CD8-positive, alpha-beta memory T cell (primary cell): ENCODE measurements at places on chromosomes 7 and 10. TPM values are rescaled to one million over a fixed set of nuclear protein-coding genes. Genes with fewer than 3 reads are reported as not detected.

The PNLIPRP2 gene
- total RNA-seq: not detected

The SPDYE2 gene
- total RNA-seq: not detected

The GIMAP6 gene
- total RNA-seq: 44.9 TPM

The PNLIPRP1 gene
- not detected for total RNA-seq

The ZNF727 gene
- 0.18 TPM for total RNA-seq

The ANKRD7 gene
- total RNA-seq: 0.64 TPM

The DDC gene
- not detected for total RNA-seq

- H3K27me3 ChIP-seq: no peaks in the 10 kb centered on the region
- H3K36me3 ChIP-seq: no peaks in the 10 kb centered on the region
- H3K27ac ChIP-seq: no peak overlapping the region
- no peak for DNase-seq
These were observed 509.0 kb upstream of the GALNT17 start for GRCh38 chr7:70622936-70623335.

DNA sequence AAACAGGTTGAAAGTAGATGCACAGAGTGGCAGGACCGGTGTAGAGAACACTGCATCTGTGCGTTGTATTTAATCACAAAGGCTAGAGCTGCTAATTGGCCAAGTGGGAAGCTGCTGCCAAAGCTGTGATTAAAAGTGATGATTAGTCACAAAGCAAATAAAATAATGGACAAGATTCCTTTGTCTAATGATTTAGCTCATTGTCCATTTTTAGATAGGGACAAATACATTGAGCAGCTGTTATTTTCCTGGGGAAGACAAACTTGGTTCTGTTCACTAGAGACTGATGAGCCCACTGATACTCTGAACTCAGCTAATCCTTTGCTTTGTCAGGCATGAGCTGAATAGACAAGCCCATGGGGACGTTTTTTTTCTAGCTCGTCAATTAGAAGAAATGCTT is 19.7 kb downstream of the UBE3C start:
- DNase-seq: no peak
- no peak overlapping the region for H3K27ac ChIP-seq
- no peak overlapping the region for H3K4me3 ChIP-seq
- H3K4me1 ChIP-seq: no peaks in the 10 kb centered on the region
- no peaks in the 10 kb centered on the region for H3K36me3 ChIP-seq
- no peaks in the 10 kb centered on the region for H3K27me3 ChIP-seq

DNA sequence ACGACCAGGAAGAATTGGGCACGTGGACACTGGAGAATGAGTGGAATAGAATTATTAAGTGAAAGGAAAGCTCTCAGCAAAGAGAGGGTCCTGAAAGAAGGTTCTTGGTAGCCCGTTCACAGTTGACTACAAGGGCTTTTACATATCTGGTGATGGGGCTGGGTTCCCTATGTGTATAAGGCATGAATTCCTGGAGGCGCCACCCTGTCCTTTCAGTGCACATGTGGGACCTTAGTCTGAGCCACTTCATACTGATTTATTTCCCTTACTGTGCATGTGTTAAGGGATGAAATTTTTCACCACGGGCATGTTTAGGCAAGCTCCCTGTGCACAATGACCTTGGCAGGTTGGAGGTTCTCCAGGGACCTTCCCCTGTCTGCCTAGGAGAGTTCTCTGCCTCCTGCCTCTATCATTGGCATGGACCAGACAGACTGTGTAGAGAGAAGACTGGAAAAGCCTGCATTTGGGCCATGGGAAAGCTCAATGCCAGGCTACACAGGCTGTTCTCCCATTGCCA is 145.9 kb upstream of the ITGB1 start:
- H3K4me3 ChIP-seq: no peak overlapping the region
- no peak for DNase-seq
- H3K4me1 ChIP-seq: peaks cover 12% of the 10 kb centered on the region
- H3K27ac ChIP-seq: no peak overlapping the region
- H3K36me3 ChIP-seq: no peaks in the 10 kb centered on the region
- H3K27me3 ChIP-seq: no peaks in the 10 kb centered on the region

GRCh38 chr7:121871188-121871587 is 1.8 kb upstream of the PTPRZ1 start:
- H3K27me3 ChIP-seq: no peaks in the 10 kb centered on the region
- no peak for DNase-seq
- no peak overlapping the region for H3K4me3 ChIP-seq
- H3K36me3 ChIP-seq: no peaks in the 10 kb centered on the region

DNA sequence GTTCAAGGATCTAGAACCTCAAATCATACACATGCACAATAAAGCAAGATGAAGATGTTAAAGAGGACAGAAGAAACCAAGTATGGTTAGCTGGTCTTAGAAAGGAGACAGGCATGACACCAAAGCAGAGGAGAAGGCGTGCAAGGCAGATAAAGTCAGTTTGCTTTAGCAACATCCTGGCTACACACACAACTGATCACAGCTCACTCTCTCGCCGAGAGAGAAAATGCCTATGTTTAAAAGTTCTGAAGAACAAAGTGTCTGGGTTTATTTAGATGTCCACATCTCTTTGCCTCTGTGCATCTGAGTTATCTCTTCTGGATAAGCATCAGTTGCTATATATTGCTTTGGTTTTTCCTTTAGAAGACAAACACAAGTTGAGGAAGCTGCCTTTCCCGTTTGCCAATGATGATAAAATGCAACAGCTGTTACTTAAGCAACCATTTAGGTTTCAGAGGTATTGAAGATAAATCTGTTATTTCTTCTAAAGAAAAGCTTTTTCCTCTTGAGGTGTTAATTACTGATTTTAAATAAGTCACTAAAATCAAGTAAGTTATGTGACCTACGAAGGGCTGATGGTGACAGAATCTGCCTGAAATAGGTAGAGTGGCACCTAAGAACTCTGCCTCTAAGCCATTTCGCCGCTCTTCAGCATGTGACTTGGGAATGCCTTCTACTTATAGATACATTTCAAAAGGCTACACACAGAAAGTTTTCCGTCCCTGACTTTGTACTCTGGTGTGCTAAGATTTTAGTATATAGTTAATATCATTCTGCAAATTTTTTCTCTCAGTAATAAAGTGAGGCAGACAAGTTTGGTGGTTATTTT is 146.2 kb upstream of the ASAH2 start:
- no peaks in the 10 kb centered on the region for H3K36me3 ChIP-seq
- no peak overlapping the region for H3K4me3 ChIP-seq
- H3K4me1 ChIP-seq: peaks cover 21% of the 10 kb centered on the region
- H3K27me3 ChIP-seq: no peaks in the 10 kb centered on the region
- H3K27ac ChIP-seq: no peak overlapping the region

GRCh38 chr7:50481867-50482266 is 31.7 kb upstream of the FIGNL1 start:
- no peak for DNase-seq
- H3K36me3 ChIP-seq: no peaks in the 10 kb centered on the region
- no peak overlapping the region for H3K27ac ChIP-seq
- no peaks in the 10 kb centered on the region for H3K27me3 ChIP-seq
- no peak overlapping the region for H3K4me3 ChIP-seq
- H3K4me1 ChIP-seq: no peaks in the 10 kb centered on the region

DNA sequence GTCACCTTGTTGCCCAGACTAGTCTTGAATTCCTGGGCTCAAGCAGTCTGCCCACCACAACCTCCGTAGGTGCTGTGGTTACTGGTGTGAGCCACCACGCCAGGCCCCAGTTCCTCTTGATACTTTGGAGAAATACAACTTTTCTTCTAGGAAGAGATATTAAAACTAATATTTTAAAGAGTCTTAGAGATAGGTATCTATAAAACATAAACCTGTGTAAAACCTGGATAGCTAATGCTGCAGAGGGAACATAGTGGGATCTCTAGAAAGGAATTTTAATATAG is 4.8 kb upstream of the GDI2 start:
- no peaks in the 10 kb centered on the region for H3K36me3 ChIP-seq
- H3K27me3 ChIP-seq: no peaks in the 10 kb centered on the region
- H3K27ac ChIP-seq: no peak overlapping the region
- H3K4me1 ChIP-seq: peaks cover 20% of the 10 kb centered on the region
- H3K4me3 ChIP-seq: no peak overlapping the region
- DNase-seq: no peak

DNA sequence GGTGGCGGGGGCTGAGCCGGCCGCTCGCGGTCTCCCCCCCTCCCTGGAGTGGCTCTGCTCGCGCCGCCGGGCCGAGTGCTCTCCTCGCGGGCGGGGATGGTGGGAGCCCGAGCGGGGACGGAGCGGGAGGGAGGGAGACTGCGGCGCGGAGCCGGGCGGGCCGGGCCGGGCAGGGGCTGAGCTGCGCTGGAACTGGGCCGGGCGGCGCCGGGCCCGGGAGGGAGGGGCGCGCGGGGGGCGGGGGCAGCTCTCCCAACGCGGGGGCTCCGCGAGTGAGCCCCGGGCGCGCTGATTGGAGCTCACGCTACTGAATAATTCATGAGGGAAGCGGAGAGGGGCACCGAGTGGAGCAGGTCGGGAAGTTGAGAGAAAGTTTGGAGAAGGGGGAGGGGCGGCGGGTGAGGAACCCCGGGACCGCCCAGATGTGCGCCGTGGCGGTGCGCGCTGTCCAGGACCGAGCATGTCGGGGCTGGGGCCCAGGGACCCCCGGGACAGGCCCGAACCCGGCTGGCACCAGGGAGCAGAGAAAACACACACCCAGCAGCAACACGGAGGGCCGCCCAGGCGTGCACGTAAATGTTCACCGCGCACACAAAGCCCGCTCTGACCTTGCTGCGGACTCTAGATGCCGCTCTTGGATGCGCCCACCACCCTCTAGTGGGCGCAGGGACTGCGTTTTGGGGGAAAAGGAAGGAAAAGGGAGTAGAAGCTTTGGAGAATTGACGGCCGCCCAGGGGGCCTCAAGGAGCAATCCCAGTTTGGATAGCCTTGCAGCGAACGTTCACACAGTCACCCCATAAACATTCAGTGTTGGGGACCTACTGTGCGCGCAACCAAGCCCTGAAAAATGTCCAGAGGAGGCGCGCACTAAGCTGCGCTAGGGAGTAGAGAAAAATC is at the start of gene EPHB4:
Gene EPHB4, minus strand, starts transcription at position 194 of the 897 bp plus-strand sequence. CDS start 493 bp downstream, outside the sequence.
- peak within 1 kb of the TSS; percentile 59 for H3K27ac ChIP-seq
- no peak for DNase-seq
- no peaks in the 10 kb centered on the region for H3K36me3 ChIP-seq

- H3K36me3 ChIP-seq: no peaks in the 10 kb centered on the region
- no peak overlapping the region for H3K4me3 ChIP-seq
- H3K4me1 ChIP-seq: no peaks in the 10 kb centered on the region
- DNase-seq: no peak
- H3K27ac ChIP-seq: no peak overlapping the region
These were observed 253.4 kb downstream of the GALNT17 start for GRCh38 chr7:71385330-71385729.

DNA sequence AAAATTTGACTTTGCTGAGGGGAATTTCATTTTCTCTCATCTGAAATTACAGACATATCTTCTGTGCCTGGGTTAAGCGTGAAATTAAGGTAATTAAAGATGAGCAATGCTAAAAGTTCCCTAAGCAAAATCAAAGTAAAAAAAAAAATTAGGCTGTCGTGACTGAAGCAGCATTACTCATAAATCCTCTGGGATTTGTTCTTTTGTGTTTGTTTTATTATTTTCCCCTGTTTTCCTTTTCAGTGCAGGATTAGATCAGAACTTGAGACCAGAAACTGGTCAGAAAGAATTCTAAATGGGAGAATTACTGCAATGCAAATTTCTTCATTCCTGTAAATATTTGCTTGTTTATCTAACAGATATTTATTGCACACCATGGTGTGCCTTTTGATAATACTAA is 141.4 kb upstream of the BET1 start:
- no peak overlapping the region for H3K27ac ChIP-seq
- H3K36me3 ChIP-seq: no peaks in the 10 kb centered on the region
- no peak overlapping the region for H3K4me3 ChIP-seq

- peaks cover 17% of the 10 kb centered on the region for H3K4me1 ChIP-seq
- H3K27ac ChIP-seq: no peak overlapping the region
- H3K27me3 ChIP-seq: no peaks in the 10 kb centered on the region
- no peak overlapping the region for H3K4me3 ChIP-seq
These were observed 2.0 kb upstream of the SFR1 start for GRCh38 chr10:104119996-104120395.

DNA sequence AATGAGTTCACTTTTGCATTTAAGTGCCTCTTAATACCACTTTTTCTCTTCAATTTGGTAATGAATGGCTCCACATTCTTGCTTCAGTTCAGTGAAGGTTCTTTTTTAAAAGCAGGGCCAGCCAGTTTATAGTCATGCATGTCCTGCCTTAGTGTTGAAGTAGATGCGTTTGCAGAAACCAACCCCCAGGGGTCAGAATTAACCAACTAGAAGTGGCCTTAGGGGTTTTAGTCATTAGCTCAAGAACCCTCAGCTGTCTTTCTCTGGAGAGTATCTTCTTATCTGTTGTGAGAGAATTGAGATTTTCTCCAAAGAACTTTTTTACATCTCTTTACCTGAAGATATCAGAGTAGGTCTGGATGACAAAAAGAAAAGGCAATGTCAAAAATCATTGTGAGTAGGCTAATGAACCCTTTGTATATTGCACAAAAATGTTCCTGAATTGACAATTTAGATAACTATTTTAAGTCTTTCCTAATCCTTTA is 82.2 kb downstream of the PIK3CG start:
- H3K27me3 ChIP-seq: no peaks in the 10 kb centered on the region
- no peaks in the 10 kb centered on the region for H3K36me3 ChIP-seq
- H3K4me3 ChIP-seq: no peak overlapping the region
- DNase-seq: no peak
- no peak overlapping the region for H3K27ac ChIP-seq

DNA sequence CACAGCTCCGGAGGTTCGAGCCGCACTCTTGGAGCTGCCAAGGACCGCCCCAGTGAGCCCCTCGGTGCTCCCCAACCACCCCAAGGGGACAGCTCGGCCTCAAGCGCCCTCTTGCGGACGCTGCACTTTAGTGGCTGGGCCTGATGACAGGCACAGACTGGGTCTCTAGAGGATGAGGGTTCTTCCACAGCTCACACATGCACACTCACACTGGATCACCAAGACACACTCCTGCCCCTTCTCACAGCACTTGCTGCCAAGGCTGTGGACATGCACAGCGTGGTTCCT is 2.1 kb downstream of the RET start:
- no peak for DNase-seq
- no peak overlapping the region for H3K4me3 ChIP-seq
- H3K36me3 ChIP-seq: no peaks in the 10 kb centered on the region
- no peaks in the 10 kb centered on the region for H3K4me1 ChIP-seq
- peaks cover 6% of the 10 kb centered on the region for H3K27me3 ChIP-seq

- H3K36me3 ChIP-seq: peaks cover 8% of the 10 kb centered on the region
- H3K4me3 ChIP-seq: no peak overlapping the region
- no peak for DNase-seq
- H3K27me3 ChIP-seq: no peaks in the 10 kb centered on the region
- no peaks in the 10 kb centered on the region for H3K4me1 ChIP-seq
These were observed 41.9 kb downstream of the LMTK2 start for GRCh38 chr7:98148607-98149006.

GRCh38 chr7:44534501-44534900 is 6.6 kb downstream of the NPC1L1 start:
- DNase-seq: peak; percentile 18
- no peaks in the 10 kb centered on the region for H3K36me3 ChIP-seq
- H3K4me1 ChIP-seq: no peaks in the 10 kb centered on the region

- no peaks in the 10 kb centered on the region for H3K36me3 ChIP-seq
- H3K27me3 ChIP-seq: no peaks in the 10 kb centered on the region
- DNase-seq: no peak
- peaks cover 28% of the 10 kb centered on the region for H3K4me1 ChIP-seq
- H3K27ac ChIP-seq: no peak overlapping the region
These were observed 787 bp upstream of the PLEKHA1 start for GRCh38 chr10:122373721-122374120.
